ENCODE measurements at places on chromosomes 6 and 20.

- DNase-seq: no peak
Measured at GRCh38 chr20:51313358-51313827, 229.1 kb downstream of the NFATC2 start.

DNA sequence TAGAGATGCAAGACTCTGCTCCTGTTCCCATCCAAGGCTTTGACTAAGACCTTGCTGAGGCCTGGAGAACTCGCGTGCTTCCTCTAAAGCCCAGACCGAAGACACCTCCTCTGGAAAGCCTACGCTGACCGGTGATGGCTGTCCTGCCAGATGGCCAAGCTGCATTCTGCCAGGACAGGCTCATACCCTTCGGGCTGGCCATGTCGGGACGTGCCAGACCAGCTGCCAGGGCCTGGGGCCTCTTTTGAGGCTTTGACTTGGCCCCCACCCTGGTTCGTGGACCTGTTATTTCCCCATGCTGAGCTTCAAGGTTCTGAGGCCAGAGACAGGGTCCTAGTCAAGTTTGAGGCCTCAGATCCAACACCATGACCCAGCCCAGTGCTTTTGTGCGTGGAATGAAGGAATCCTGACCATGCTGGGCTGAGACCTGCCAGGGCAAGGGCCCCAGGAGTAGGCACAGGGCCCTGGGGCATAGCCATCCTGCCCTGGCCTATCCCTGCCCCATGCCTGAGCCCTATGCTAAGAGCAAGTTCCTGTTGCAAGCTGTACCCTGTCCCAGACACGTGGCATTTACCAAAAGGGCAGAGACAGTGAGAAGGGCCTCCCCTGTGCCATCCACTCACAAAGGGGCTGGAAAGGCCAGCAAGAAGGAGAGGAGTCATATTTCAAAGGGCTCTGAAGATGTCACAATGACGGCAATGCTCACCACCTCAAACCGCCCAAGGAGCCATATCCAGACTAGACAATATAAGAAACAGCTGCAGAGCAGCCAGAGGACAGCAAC, 42.8 kb downstream of the MRPL14 start:
- no peak for DNase-seq

GRCh38 chr6:18389479-18389878, 2.3 kb downstream of the RNF144B start:
- no peak for DNase-seq

- DNase-seq: no peak
Measured at GRCh38 chr6:35494161-35494563, 2.7 kb downstream of the TEAD3 start.

DNA sequence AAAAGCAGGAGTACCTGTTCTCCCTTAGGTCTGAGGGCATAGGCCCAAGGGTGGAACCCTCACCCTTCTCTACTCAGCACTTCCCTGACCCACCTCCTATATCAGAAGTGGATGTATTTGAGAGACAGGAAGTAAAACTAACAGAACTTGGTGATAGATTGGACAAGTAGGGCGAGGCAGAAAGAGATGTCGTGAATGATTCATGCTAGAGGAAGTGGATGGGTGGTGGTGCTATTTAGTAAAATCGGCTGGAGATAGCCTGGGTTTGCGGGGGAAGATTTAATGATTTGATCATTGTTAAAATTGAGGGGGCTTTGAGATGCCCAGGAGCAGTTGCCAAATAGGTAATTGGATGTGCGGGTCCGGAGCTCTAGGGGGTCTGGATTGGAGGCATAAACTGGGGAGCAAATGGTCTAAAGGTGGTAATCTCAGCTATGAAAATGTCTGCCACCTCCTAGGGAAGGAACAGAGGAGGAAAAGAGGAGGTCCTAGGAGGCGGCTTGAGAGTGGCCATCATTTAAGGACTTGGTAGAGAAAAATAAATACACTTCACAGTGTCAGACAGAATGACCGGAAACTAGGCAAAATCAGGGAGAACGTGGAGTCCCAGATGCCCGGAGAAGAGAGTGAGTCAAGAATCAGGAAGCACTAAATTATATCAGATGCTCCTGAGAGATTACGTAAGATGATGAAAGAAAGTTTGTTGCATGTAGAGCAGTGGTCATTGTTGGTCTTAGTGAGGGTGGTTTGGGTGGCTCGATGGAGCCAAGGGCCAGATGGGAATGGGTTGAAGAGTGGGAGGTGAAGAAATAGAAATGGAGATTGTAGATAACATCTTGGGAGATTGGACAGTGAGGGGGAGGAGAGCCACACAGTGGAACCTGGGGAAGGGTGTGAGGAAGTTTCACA, 142.0 kb downstream of the CEP57L1 start:
- no peak for DNase-seq

GRCh38 chr6:56875961-56876360, 78.9 kb upstream of the BEND6 start:
- no peak for DNase-seq

- no peak for DNase-seq
Measured at GRCh38 chr6:157656437-157656997, 166.5 kb upstream of the SNX9 start.

DNA sequence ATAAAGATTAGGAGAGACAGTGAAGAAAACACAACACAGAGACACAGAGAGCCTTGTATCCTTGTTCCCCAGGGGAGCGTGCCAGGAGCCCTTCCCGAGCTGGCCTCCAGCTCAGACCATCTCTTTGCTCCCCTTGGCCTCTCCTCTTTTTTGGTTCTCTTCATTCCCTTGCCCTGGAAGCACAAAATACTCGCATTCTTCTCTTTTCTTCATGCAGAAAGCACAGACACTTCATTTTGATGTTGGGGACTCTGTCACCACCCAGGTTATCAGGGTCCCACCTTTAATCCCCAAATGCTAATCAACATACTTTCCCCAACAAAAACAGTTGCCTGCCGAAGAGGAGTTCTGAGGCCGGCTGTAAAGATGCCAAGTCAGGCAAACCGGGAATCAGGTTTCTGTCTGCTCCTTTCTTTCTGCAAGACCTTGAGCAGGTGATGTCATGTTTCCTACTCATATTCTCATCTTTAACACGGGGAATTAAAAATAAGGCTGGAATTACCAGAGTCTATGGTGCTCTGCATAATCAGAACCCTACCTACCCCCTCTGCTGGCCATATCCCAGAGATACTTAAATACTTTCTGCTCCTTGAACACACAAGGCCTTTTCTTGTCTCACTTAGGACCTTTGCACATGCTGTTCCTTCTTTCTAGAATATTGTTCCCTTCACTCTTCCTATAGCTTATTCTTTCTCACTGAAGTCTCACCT, 21.7 kb downstream of the TGM6 start:
- no peak for DNase-seq

DNA sequence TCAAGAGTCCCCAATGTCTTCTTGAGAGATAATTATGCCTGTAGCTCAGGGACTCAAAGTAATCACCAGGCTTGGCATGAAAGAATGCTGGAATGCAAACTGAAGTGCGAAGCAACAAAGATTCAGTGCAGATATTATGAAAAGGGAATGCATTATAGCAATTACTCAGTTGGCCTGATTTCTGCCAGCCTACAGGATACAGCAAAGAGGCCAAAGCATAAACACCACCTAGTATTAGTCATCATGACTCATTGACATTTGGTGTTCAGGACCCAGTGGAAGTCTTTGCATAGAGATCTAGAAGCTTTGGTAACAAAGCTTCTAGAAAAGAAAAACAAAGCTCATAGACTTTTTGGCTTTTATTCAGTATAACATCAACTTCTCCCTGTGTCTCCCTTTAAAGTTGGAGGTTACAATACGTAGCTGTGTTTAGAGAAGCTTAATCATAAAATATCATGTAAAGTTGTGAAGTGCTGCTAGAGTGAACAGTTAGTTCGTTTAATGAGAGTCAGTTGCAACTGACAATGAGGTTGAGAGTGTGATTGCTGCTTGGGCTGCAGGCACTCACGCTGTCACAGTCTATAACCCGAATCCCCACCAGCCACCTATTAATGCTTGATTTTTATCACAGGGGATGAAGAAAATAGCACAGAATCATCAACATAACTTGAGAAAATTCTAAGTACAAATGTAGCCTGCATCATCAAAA, 932.7 kb downstream of the TFAP2A start:
- no peak for DNase-seq

DNA sequence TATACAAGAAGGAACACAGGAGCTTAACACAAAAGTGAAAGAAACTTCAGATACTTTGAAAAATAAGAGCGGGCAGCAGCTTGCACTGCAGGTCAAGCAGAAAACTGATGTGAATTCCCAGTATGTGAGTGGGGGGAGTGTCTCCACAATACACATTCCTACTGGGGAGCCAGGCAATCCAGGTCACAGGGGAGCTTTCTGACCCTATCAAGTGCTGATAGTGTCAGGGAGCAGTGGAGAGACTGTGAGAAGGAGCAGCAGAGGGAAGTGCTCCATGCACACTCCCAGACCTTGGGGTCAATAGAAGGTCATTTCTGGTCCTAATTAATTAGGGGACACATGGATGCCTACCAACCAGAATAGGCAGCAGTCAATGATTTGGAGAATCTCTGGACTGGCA, 59.4 kb downstream of the PDSS2 start:
- no peak for DNase-seq

DNA sequence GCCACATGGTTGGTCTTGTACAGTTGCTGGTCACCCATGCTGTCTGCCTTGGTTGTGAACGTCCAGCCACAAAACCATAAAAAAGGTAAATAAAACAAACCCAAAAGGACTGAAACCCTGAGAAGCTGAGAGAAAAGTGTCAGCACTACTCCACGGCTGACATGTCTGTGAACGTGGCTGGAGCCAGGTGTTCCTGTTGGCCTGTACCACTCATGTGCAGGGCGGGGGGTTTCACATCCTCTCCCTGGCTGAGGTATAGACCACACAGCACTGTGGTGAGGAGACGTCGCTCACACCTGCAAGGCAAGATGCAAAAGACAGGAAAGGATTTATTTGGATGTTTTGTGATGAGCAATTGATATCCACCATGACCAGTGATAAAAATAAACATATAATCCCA, 51.9 kb upstream of the MRPS10 start:
- DNase-seq: no peak

DNA sequence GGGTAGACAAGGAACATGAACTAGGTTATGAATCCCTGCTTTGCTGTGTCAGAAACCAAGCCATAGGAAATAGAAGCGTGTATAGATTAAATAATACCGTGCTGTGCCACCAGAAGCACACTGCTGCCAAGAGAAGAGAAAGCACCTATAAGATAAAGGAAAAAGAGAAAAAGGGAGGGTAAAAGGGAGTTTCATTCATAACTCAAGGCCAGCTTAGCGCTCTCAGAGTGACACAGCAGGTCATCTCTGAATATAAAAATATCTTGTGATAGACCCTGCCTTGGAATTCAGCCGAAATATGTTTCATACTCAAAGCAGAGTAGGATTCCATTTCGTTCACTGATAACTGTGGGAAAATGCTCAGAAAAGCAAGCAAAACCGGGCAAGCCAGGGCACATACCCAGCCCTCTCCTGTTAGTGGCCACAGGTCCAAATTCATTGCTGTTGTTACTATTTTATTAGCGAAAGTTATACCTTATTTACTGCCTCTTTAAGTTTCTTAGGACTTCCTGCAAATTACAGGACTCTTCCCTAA, 8.7 kb downstream of the JAG1 start:
- peak; percentile 63 for DNase-seq

DNA sequence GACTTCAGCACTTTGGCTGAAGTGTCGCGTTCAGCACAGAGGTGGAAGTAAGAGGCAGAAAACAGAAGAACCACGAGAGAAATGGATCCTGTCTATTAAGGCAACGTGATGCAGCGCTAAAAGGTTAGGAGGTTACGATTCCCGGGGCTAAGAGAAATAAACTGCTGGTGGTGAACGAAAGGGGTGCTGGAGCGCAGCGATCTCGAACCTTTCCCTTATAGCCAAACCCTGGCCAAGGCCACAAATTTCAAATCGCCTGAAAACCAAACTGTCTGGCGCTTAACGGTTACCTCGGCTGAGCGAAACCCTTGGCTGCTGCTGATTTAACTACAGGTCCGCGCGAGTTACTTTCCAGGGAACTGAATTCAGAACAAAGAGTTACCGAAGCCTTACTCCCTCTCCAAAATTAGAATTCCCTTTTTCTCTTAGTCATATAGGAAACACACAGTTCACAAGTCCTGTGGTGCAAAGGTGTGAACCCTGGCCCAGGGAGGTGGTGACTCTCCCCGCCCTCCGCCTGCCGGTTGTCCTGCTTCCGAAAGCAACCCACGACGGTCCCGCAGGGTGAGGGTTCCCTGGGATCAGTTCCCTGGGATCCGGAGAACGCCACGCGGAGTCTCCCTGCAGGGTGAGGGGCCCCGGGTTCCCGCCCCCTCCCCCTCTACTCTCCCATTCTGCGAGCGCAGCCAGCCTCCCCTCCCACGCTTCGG, 1.3 kb upstream of the SLC35D3 start:
- peak; percentile 30 for DNase-seq

GRCh38 chr20:38623061-38623460, 21.5 kb downstream of the ARHGAP40 start:
- DNase-seq: no peak

DNA sequence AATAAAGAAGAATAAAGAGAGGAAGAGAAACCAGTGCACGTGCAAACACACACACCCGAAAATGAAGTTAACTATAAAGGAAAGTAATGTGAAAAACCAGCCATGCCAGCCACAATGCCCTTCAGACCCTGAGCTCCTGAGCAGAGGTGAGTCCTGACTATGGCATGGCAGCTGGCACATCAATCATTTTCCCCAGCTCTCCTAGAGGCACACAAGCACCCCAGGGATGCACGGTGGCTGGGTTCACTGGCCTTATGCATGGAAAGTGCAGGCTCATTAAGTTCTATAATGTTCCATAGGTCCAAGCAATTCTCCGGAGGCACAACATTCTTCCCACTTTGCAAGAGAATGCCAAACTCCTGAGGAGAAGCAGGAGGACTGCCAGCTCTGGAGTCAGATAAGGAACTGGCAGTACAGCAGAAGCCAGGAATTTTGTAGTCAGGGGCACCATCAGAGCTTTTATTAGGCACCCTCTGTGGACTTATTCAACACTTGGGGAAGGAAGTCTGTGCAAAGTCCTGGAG, 175.0 kb upstream of the PRDM1 start:
- DNase-seq: no peak

GRCh38 chr20:11155156-11155756, 481.5 kb upstream of the JAG1 start:
- peak; percentile 22 for DNase-seq

- DNase-seq: peak; percentile 34
Measured at GRCh38 chr20:50471231-50471630, 39.0 kb upstream of the PTPN1 start.

GRCh38 chr6:38676974-38677544, 25.9 kb downstream of the GLO1 start:
- DNase-seq: no peak

DNA sequence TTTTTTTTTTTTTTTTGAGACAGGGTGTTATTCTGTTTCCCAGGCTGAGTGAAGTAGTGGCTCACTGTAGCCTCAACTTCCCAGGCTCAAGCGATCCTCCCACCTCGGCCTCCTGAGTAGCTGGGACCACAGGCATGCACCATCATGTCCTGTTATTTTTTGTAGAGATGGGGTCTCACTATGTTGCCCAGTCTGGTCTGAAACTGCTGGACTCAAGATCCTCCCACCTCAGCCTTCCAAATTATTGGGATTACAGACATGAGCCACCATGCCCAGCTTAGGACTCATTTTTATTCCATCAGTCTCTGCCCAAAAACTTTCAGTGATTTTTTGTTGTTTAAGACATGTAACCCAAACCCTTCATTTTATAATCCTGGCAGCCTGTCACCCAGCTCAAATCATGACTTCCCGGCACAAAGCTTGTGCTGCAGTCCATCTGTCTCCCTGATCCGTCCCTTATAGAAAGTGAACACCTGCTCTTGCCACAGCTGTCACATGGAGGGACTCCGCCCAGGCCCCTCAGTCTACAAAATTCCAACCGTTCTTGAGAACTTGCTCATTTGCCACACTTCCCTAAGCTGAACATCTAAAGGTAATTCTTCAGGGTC, 183.9 kb upstream of the JARID2 start:
- no peak for DNase-seq

GRCh38 chr20:63652192-63652980, 838 bp downstream of the STMN3 start:
- DNase-seq: peak; percentile 30

All from NCI-H1105 treated with DMSO at 0.1 percent for 48 hours (cell line).